Cardiac muscle cell (in vitro differentiated cells and primary cell): ENCODE measurements at places on chromosomes 3 and 15.
A peak's percentile ranks its signal among the peaks of the same experiment; 100 is the strongest.

GRCh38 chr3:122010506-122010905, 11.5 kb downstream of the ILDR1 start:
- DNase-seq, result peak; percentile 13

- DNase-seq, result no peak
Observed at GRCh38 chr3:72739531-72740466, 108.4 kb downstream of the SHQ1 start.

DNA sequence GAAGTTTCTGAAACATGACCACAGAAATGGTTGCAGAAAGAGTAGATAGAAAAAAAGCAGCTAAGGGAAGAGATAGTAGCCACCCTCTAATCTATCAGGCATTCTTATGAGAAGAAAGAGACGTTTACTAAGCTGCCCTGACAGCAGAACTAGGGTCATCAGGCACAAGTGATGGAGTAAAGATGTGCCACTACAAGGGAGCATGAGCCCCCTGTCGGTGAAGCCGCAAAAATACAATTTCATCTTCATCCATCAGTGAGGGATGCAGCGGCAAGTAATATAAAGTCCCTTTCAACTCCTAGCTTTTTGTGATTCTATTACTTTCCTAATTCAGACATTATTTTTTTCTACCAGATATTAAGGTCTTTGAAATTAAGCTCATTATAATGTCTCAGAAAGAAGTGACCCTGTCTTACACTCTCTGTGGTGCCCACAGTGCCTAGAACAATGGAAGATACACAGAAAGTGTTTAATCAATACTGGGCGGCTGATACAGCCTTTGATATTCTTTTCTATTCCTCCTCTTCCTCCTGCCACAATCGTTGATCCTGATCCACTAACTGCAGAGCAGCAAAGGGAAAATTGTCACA, 651.6 kb downstream of the NTRK3 start:
- peak; percentile 41 for DNase-seq

DNA sequence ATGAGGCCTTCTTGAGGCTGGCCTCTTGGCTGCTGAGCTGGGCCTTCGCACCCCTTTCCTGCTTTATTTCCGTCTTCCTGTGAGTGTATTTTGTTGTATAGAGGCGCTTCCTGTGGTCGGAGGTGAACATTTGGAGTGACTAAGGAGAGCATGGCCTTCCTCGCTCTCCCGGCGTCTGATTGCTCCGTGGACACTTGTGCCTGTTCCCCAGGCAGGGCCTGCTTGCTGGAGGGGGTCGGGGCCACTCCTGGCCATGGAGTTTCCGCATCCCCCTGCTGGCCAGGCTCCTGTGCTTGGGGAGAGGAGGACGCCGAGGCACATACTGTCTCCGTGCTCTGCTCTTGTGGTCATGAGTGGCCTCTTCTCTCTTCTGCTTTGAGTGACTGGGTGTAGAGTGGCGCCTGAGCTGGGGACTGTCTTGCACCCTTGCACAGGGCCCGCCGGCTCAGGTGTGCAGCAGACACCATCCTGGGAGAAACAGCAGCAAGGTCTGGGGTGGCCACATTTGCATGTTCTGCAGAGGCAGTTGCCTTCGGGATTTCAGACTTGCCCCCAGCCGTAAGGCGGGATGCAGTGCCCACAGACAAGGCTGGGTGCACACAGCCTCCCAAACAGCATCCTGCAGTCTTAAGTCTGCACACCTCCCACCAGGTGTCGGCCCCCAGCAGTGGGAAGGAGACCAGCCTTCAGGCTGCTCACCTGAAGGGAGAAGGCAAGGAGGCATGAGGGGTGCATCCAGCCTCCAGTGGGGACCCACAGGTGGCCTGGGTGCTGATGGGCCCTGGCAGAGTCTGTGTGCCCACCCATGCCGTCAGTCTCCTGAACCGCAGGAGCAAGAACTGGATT, 16.4 kb downstream of the KLF13 start:
- no peak for DNase-seq

- no peak for DNase-seq
Observed at GRCh38 chr3:101722394-101723173, 1.8 kb upstream of the CEP97 start.

DNA sequence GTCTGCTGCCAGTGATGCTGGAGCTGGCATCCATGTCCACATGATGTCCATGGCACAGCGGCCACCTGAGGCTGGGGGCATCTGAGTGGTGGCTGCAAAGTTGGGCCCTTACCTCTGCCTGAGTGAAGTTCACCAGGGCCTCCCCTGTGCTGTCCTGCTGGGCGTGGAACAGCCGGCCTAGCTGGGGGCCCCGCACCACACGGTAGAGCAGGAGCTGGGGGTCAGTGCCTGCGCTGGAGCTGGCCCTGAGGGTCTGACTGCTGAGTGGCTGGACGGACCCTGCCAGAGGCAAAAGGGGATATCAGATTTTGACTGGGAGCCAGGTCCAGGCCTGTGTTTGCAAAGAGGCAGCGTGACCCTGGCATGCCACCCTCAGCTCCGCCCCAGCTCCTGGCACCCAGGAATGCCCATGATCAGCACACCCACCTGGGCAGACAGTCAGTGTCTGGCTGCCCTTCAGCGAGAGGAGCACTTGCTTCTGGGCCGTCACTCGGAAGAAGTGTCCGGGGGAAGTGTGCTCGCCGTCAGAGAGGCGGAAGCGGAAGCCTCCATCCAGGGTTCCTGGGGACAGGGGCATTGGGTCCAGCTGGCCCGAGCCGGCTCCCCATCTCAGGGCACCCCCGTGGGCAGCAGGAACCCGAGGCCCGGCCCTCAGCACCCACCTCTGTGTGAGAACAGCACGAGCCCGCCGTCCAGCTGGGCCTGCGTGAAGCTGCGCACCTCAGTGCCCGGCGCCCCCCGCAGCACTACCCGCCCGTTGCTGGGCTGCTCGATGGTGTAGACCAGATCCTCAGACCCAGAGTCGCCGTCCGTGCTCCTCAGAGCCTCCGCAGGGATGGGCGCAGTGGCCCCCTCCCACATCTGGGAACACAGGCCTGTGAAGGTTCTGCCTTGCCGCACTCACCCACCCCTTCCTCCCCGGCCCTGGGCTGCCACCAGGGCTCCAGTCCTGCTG, 30.2 kb downstream of the CSPG4 start:
- DNase-seq, result no peak

- peak; percentile 53 for DNase-seq
Observed at GRCh38 chr3:148175214-148175613, 522.5 kb upstream of the AGTR1 start.

GRCh38 chr15:85875756-85876155, 81.0 kb upstream of the KLHL25 start:
- no peak for DNase-seq

DNA sequence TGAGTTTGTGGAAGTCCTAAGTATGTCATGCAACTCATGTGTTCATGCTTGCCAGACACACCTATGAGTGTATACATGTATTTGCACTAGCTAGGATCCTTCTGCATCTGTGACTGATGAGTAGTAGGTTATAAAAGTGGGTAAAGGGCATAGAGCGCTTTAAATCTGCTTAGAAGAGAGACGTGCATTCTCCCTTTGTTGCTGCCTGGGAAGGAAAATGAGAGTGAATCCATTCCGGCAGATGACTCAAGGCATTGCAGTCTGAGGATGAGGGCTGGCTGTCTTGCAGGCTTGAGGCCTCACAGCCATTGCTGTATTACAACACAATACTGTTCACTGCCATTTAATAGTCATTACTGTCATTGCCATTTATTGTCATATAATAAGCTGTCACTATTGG, 120.8 kb upstream of the UMPS start:
- DNase-seq, result no peak

GRCh38 chr3:122273498-122273897, 51.5 kb upstream of the CSTA start:
- no peak for DNase-seq

DNA sequence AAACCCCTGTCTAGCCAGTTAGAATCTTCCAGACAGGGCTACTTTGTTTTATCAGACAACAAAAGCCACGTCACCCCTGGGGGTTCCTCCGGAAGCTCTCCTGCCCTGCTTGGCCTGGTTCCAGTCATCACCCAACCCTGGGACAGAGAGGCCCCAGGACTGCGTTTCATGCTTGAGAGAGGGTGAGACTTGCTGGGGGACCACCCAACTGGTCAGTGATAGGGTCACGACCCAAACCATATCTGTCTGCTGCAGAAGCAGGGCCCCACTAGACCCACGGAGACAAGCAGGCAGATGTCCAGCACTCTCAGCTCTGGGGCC, 1.2 kb downstream of the NT5DC2 start:
- DNase-seq, result peak; percentile 77

DNA sequence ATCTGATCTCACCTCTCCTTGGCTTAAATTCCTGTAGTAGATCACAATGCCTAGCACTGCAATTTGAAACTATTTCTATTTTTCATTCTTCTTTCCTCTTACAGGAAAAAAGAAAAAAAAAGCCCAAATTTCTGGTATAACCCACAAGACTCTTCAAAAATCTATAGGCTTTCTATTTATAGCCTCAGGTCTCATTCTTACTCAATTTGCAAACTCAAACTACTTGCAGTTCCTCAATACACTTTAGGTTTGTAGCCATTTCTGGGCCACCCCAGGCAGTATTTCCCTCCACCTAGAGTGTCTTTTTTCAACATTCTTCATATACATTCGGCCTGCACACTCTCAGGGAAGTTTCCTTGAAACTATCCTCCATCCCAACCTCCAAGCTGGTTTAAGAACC, 169.0 kb downstream of the TBC1D5 start:
- no peak for DNase-seq

- no peak for DNase-seq
Observed at GRCh38 chr3:43921056-43921648, 230.4 kb downstream of the ABHD5 start.

DNA sequence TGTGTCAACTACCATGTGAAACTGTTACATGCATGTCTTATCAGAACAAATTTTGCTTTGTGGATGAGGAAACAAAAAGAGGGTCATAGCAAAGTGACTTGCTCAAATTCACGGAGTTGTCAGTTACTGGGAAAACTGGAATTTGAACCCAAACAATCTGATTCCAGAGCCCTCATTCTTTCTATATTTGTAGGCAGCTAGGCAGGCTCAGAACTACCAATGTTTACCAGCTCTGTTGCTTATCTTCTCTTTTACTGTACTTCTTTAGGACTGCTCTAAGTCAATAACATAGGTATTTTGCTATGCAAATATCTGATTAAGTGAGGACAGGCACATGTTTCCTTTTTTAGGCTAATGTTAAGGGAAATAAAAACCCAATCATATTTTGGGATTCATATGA, 450.5 kb downstream of the ZPLD1 start:
- DNase-seq, result no peak

DNA sequence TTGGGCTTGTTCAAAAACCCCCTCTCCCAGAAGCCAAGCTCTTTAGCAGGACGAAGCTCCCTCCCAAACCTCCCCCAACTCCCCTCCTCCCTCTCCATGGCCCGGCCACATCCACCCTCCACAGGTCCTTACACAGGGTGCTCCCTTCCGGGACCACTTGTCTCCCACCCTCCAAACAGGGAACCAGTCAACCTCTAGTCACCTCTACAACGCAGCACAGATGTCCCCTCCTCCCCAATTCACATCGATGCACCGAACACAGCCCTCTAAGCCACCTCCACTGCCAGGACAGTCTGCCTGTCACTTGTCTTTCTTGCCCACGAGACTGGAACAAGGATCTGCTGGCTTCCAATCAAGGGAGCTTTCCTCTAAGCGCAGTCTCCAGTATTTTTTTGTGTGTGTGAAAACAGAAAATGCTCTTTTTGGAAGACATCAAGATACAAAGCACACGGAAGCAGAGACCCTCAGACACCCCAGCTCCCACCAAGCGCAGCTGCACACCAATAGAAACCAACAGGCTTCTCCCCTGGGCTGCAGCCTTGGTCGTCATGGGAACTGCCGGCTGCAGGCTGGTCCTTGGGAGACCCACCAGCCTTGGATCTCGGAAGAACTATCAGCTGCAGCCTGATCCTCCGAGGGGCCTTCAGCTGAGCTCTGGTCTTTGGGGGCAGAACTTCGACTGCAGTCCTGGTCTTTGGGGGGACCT, 26.5 kb downstream of the IQSEC1 start:
- no peak for DNase-seq

DNA sequence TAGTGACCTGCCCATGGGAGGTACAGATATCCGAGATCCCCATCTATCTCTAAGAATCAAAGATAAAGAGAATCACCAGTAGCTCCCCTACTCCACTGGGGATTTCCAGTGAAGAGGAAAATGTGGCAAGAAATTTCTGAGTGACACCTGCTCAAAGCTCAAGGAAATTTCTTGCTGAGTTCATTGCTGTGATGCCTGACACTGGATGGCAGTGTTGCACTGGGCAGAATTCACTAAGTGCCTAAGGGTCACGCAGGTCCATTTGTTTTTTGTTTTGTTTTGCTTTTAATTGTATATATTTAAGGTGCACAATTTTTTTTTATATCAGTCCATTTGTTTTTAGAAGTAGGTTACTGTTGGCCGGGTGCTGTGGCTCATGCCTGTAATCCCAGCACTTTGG, 109.5 kb upstream of the KCNAB1 start:
- peak; percentile 47 for DNase-seq

DNA sequence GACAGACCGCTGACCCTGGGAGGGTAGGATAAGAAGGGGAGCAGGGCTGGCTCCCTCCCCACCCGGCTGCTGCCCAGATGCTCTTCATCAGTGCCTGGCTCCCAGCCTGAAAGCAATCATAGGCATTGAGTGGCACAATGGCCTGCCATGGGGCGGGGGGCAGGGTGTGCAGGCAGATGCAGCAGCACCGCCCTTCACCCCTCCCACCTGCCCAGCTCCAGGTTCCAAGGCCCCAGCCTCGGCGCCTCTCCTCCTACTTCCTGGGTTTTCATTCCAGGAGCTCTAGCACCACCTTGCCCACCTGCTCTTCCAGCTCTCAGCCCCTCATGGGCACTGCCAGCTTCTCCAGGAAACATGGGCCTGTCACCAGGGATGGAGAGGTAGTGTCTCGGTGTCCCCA, 101.7 kb downstream of the MEGF11 start:
- DNase-seq, result no peak

GRCh38 chr15:54820098-54820497, 376.6 kb downstream of the RSL24D1 start:
- no peak for DNase-seq

GRCh38 chr3:87121856-87122255, 105.3 kb upstream of the CHMP2B start:
- no peak for DNase-seq

DNA sequence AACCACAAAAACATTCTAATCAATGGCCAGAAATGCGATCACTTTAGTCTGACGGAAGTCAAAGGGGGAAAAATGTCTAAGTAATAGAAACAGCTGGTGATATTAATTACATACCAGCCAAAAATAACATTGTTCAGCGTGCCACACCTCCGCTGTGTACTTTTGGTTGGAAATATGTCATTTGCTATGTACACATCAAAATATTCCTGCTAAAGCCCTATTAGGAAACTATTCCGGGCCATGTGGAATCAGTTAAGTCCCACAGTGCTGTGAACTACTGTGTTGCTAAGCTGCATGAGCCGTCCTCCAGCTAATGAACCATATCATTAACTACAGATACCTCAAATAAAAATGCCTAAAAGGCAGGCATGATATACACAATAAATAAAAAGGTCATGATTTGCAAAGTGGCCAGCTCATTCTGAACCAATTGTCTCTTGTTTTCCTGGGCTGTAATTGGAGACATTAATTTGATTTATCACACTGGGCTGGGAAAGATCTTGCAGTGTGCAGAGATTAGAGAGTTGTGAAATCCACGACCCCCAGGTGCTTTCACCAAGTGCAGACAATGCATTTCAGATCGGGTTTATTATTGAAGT, 200.5 kb upstream of the LRTM1 start:
- DNase-seq, result no peak
